ENCODE measurements at places on chromosomes 1 and 21.

DNA sequence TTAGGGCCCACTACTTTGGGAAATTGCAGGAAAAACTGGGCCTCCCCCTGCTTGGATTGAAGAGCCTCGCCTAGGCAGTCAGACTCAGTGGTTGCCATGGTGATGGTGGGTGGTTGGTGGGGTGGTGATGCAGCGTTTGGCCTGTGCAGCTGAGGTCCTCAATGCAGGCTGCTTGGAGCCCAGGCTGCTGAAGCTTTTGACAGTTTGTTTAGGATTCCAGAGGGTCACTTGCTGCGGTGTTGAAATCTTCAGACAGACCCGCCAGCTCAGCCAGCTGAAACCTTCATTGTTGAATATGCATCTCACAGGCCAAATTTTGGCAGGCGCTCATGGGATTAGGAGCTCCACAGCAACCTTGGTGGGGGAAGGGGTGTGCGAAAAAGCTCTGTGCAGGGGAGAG, 67.9 kb downstream of the CACNA1E start:
- peak; percentile 13 for DNase-seq

DNA sequence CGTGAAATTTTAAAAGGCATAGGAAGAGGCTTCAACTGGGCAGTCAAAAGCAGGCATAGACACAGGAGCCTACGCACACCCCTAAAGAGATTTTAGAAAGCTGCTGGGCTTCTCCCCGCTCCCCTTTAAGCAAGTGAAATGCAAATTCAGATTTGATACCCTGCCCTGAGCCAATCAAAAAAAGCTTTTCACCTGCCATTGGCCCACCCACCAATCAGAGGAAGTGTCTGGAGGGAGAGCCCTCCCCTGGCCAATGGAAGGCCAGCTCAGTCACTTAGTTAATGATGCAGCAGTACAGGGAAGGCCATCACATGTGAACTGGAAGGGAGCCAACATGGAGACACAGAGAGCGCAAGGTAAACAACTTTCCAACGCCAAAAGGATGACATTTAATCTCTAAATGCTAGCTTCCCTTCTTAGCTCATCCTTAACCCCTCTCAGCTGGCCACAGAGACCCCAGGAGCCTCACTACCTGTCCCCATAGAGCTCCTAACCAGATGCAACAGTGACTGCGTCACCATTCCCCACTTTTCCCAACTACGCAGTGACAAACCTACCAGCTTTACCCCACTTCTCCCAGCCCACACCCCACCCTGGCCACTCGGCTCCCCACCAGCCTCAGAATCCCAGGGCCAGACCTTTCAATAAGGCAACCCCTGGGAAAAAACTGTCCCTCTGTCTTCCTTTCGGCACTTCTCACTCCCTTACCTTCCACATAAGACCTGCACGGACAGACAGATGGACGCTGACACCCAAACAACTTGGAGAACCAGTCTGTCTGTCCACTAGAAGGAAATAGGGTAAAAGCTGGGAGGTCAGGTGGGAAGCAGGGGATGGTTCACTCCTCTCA, 71.0 kb downstream of the CD46 start:
- peak; percentile 34 for DNase-seq

DNA sequence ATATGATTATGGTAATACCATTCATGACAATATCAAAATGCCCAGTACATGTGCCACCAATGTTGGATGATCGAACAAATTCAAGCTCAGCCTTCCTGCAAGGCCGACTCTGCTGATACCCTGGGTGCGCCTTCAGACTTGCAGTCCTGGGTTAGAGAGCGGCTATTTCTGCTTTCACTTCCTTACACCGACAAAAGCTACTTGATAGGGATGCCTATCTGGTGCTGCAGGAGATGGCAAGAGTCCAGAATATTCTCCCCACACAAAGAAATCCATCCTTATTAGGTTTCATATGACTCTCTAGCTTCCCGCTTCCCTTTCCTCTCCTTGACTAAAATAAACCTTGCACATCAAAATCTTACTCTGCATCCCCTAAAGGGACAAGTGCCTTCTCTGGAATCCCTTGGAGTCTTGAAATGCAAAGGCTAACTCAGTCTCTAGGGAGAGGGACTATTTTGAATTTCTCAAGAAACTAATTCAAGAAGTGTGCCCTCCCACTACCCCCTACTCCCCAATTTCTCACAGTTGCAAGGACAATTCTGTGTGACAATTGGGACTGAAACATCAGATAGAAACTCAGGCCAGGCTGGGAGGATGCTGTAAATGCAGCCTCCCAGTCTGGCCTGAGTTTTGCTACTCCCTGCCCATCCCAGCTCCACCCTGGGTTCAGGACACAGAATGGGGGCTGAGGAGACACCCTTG, 103.1 kb upstream of the USP24 start:
- no peak for DNase-seq

DNA sequence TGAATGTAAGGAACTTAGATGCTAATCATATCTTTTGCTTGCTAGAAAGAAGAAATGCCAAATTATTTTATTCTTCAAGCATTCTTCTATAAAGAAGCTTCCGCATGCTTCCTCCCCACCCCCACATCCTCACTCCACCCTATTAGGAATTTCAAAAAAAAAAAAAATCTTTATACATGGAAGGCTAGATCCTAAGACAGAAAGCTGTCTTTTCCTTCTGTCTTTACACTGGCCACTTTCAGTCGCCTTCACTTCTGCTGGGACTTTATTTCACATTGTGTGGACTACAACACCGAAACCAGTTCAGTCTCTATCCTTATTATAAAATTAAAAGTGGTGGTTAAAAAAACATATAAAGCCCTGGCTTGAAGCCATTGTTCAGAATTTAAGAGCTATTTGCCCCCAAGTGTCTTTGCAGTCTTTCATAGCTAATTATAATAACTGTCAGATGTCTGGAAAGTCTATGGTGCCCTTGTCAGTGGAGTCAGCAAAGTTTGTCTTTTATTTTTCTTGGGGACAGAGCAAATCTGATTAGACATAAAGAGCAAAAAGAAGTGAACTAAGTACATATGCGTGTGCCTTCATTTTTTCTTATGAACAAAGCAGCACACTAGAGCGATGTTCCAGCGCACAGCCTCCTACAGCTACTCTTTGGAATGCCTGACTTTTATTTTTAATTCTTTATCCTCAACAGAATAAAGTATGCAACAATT, 297.7 kb downstream of the PTPRC start:
- no peak for DNase-seq

- no peak for DNase-seq
Observed at GRCh38 chr1:93638307-93638847, 43.3 kb downstream of the BCAR3 start.

DNA sequence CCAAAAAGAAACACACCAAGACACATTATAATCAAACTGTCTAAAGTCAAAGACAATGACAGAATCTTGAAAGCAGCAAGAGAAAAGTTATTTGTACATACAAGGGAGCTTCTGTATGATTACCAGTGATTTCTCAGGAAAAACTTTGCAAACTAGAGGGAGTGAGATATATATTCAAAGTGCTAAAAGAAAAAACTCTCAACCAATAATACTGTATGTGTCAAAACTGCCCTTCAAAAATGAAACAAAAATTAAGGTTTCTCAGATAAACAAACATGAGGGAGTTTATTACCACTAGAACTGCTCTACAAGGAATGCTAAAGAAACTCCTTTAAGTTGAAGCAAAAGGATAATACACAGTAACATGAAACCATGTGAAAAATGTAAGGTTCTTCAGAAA, 79.4 kb downstream of the LBR start:
- DNase-seq: no peak

- DNase-seq: no peak
Observed at GRCh38 chr21:40291560-40291959, 424.3 kb downstream of the PCP4 start.

GRCh38 chr1:205214756-205215155, 3.3 kb upstream of the DSTYK start:
- no peak for DNase-seq

DNA sequence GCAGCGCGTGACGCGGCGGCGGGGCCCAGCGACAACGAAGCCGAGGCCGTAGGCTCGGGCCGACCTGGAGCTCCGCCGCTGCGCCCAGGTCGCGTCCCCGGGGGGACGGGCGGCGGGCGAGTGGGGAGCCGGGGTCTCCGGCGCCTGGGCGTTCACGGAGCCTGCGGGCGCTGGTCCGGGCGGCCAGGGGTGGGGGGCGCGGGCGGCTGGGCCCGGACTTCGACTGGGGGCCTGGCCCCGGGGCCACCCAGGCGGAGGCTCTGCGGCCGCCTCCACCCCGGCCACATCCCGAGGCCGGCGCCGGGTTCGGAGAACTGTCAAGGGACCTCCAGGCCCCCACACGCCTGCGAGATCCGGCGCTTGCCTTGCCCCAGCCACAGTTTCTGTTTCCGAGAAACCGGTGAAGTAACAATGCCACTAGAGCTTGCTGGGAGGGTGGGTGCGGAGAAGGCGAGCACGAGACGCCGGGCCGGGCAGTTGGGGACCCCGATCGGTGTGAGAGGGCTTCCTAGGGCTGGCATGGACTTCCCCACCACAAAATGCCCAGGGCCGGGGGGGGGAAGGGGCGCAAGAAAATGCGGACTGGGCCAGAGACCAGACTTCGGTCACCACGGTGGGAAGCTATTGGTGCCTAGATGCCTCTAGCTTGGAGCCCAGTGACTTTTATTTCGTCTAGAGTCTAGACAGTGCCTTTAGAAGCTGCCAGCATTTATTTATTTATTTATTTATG, 501 bp downstream of the FBXO6 start:
- DNase-seq: peak; percentile 41

- DNase-seq: no peak
Observed at GRCh38 chr1:116852367-116852766, 57.3 kb upstream of the PTGFRN start.

GRCh38 chr1:152185544-152186391, 26.7 kb upstream of the RPTN start:
- peak; percentile 53 for DNase-seq

DNA sequence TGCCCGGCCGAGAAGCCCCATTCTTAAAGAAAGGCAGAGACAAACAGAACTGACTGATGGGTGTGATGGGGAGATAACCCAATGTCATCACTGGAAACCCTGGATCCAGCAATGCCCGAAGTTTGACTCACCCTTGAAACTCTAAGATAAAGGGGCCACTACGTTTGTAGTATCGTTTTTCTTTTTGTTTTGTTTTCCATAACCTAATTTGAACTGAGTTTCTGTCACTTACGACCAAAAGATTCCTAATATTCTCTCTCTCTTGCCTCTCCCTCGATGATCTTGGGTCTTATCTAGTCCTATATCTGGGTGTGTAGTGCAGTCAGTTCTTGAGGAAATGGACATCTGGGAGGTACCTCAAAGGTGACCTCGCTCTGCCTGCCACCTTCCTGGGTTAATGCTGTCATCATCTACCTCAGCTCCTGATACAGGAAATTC, 57.8 kb upstream of the ID3 start:
- DNase-seq: no peak

DNA sequence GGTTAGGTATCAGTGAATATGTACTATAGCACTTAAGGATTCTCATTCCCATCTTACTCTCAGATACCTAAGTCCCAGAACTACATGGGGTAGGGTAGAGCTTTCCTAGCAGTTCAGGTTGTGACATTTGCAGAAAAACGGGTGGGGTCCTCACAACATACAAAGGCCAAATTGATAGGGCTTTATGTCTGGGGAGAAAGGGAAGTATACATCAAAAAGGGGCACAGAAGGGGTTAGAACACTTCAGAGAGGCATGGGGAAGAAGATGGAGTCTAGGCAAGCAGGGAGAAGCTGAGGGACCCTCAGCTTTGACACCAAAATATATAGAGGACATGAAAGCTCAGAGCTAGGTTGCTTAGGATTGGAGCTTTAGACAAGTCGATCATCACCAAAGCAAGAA, 3.6 kb downstream of the UROD start:
- DNase-seq: no peak

GRCh38 chr1:52636721-52637695, 4.0 kb downstream of the SHISAL2A start:
- no peak for DNase-seq

DNA sequence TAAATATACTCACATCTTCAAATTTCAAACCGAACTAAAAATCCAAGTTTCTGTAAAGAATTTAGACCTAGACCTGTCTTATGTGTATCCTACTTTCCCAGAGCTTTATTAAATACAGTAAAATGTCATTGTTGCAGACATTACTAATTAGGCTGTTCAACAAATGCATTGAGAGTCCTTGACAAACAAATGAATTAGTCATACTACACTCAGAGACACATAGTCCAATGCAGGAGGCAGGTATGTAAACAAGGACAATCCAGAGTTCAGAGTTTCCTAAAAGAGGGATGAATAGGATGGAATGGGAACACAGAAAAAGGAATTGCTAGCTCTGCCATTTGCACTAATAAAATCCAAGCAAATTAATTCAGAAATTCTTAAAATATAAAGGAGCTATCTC, 1.6 kb upstream of the EGLN1 start:
- peak; percentile 37 for DNase-seq

- DNase-seq: no peak
Observed at GRCh38 chr1:97377432-97378034, 543.3 kb downstream of the DPYD start.

DNA sequence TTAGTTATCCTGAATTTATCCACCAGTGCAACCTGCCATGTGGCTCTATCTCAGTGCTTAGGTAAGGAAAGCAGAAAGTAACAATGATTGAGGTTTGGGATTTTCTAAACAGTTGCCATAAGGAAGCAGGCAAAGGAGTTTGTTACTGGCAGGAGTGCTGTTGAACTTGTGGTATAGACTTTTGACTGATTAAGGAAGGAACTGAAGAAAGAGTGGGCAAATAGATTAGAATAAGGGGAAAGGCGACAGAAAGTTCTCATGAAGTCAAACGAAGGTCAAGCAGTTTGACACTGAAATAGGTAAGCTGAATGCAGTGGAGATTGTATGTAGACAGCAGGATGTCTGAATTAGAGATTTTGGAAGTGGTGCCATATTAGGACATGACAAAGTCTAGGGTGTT, 24.2 kb upstream of the CR2 start:
- DNase-seq: no peak

DNA sequence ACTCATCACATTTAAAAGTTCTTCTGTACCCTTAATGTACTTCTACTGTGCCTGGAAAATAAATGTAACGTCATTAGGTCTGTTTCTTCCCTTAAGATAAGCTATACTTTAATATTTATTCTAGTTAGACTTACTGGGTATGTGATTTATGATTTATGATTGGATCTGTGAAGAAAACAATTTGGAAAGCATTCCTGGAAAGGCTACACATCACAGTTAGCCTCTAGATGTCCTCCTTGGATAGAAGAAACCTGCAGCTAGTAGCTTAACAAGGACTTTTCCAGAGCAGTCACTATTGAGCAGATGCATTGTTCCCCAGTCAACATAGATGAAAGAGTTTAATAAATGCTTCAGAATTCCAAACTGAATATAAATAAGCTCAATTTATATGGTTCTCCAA, 22.2 kb upstream of the ABL2 start:
- peak; percentile 26 for DNase-seq

All from NCI-H345 (cell line).